Brain (organoid and tissue), 16 donors: ENCODE measurements at places on chromosomes 1 and 21.

DNA sequence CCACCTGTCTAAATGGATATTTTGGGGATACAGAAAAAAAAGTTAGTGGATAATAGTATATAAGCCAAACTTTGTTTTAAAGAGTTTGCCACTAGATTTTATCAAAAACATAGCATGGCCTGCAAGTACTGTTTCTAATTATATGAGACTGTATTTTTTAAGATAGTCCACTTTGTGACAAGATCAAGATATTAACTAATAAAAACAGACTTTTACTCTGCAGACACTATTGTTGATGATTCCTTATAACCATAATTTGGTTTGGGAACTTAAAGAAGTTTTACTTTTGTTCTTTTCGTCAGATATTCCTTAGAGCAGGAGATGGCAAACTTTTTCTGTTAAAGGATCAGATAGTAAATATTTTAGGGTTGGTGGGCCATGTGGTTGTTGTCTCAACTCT is 36.4 kb downstream of the SMG7 start:
- DNase-seq: no peak

GRCh38 chr1:164949771-164950471 is 390.9 kb downstream of the PBX1 start:
- DNase-seq: no peak

DNA sequence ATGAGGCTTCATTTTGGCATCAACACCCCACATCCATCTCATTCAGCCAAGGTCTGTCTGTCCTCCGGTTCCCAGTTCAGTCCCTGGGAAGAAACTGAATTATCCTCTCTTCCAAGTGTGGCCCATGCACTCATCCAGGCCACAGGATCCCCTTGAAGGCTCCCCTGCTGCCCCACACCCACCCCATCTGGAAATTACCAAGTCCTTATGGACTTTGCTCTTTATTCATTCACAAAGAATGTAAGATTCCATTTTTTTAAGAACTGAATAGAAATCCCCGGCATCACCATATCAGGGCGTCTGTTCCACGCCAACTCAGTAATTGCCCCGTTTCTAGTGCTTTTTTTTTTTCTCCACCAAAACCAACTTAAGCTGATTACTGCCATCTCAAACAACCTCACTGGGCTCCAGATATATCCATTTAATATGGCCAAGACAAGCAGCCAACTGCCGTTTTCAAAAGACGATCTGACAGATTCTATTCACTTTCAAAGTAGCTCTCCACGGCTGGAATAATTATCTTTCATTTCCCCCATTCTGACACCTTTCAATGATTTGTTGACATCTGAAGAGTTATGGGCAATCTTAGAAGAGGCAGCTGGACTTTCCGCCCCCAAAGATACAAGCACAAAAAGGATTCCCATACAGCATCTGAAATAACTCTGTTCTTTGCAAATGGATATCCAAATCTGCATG is 55.9 kb downstream of the OLIG1 start:
- DNase-seq: no peak

DNA sequence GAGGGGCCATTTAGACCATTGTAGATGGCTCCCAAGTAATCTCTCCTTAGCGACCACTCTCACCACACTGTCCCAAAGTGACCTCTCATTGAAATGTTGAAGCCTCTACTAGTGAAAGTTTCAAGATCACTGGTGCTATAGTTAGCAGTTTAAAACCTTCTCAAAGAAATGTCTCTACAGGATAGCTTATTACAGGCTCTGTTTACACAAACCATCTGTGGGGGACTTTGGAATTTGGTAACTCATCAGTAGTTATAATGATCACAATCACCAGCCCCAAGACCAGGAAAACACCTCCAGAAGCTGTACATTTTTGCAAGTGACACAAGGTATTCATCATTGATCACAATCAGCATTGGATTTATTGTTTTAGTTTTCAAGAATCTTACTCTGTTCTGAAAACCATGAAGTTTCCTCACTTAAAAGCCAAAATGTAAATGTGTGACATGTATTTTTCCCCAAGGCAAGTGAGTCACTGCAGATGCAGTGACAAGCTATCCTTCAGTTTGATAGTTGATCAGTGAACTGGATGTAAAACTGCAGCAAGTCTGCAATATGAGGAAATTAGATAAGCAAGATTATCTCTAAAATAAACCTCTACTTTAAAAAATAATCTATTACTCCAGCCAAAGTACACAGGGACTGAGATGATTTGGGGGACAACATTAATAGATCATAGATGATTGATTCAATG is 41.9 kb downstream of the C21orf91 start:
- DNase-seq: no peak

GRCh38 chr1:116231752-116232151 is 120.6 kb downstream of the MAB21L3 start:
- no peak for DNase-seq
